ENCODE measurements at places on chromosomes 6 and 20.

DNA sequence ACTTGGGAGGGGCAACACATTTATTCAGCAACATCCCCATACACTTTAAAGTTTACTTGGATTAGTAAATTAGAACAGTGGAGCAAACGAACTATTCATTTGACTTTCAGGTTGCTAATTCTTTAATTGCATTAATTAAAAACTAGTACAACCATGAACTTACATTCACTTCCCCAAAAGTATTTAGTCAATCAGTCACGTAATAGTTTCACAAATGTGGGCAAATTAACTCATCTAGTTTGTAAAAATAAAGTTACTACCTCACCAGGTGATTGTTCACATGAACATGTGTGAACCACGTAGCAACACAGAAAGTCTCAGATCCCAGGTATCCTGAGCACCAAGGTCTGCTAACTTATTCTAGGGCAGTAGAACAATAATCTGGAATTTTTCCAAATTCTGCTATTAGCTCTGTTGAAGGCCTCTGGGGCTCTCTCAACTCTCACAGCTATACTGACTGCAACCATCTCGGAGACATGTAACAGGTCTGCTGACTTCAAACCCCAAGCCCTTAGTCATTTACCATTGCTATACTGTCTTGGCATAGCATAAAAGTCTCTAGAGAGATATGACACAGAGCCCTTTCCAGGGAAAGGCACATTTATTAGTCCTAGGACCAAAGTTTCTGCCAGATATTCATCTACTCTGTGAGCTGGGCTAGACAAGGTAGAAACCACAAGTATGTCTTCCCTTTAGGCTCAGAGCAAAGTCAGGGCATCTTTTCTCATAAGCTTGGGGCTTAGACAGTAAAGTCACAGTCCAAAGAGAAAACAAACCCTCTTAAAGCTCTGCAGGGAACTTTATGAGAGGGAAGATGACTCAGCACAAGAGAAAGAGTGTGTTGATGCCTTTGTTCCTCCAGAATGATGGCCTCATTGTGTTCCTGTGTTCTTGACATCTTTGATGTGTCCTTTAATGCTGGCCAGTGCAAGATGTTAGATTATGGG, 50.9 kb upstream of the CCDC28A start:
- peak; percentile 26 for DNase-seq

GRCh38 chr6:169101981-169102380, 151.7 kb downstream of the THBS2 start:
- no peak for DNase-seq

DNA sequence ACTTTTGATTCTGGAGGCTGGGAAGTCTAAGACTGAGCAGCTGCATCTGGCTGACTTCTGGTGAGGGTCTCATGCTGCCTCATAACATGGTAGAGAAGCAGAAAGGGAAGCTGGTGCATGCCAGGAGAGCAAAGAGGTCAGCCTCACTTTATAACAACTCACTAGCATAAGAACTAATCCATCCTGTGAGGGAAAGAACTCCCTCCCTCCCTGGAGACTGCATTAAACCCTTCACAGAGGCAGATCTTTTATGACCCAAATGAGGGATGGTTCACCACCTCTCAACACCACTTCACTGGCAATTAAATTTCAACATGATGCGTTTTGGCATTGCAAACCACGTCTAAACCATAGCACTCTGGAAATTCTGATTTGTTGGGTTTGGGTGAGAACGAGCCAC, 33.9 kb downstream of the STXBP5 start:
- DNase-seq: no peak

- no peak for DNase-seq
Observed at GRCh38 chr6:36109092-36109491, 21.2 kb upstream of the MAPK13 start.

GRCh38 chr6:82006027-82006738, 241.4 kb downstream of the IBTK start:
- peak; percentile 64 for DNase-seq

GRCh38 chr6:7773914-7774313, 48.0 kb downstream of the BMP6 start:
- DNase-seq: no peak

- no peak for DNase-seq
Observed at GRCh38 chr6:99022039-99022609, 74.4 kb upstream of the FBXL4 start.

GRCh38 chr6:161890133-161890831, 616.4 kb upstream of the AGPAT4 start:
- DNase-seq: no peak

DNA sequence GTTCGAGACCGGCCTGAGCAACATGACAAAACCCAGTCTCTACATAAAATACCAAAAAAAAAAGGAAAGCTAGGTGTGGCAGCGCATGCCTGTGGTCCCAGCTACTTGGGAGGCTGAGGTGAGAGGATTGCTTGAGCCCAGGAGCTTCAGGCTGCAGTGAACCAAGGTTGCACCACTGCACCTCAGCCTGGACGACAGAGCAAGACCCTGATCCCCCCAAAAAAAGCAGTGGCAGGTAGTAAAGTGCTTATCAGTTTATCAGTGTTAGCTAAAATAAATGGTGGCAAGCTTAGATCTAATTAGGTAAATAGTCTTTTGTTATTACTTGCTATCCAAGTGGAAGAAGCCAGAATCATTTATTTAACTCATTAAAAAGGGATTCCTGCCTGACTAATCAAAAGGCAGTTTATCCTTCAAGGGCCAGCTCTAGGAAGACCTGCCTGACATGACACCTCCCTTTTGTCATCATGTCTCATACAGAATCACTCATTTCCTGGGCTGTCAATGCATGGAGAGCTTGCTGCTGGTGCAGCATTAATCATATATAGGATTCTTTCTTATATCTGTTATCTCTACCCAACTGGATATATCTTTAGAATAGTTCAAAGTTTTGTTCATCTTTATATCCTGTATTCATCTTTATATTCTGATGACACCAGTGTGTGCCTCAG, 9.6 kb downstream of the DSTN start:
- DNase-seq: peak; percentile 88

GRCh38 chr20:53409447-53409717, 184.3 kb downstream of the ZNF217 start:
- DNase-seq: no peak

GRCh38 chr6:3260296-3260695, 1.5 kb downstream of the PSMG4 start:
- DNase-seq: no peak

DNA sequence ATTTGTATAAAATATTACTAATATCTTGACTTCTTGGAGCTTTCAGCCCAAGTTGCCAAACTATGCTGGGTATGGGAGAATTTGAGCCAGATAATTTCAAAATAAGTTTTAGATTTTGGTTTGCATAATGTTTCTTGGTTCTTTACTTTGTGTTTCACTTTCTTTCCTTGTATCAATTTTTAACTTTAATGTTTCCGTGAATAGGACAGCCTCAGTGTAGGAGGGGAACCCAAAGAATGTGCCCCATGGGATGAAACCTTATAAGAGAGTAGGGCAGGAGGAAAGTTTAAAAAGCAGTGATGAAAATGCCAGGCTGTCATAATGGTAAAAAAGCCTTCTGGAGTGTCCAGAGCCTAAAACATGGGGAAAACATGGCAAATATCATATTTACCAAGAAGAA, 252.4 kb upstream of the IRAK1BP1 start:
- no peak for DNase-seq

- DNase-seq: no peak
Observed at GRCh38 chr20:46312075-46312944, 4.0 kb upstream of the CDH22 start.

DNA sequence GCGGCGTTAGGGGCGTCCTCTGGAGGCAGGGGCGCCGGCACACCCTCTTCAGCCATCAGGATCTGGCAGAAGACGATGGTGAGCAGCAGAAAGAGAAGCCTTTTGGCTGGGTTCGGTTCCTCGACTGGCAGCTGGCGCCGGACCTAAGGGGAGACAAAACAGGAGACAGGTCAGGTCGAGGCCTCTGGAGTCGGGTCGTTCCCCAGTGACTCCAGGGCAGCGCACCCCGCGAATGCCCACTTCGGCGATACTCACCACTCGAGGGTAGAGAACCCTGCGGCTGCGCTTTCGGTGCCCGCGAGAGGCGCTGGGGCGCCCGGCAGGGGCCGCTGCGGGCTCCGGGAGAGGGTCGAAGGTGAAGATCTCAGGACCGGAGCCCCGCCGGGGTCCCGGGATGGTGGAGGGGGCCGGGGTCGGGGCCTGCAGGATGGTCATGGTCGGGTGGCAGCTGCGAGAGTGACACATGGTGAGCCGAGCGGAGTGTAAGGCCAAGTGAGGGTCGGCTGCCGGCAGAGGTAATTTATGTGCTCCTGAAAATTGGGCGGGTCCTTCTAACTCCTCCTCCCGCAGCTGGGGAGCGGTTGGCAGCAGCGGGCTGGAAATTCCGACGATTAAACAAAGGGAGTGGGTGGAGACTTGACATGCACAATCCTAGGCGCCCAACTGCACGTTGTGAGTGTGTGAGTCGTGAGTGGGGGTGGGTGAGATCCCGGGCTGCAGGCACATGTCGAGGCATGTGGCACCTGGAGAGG, at the start of gene IER3:
Gene IER3 (minus strand): TSS at position 494 of the 752 bp plus-strand sequence. CDS start 29 bp downstream, at position 465.
- peak; percentile 98 for DNase-seq

GRCh38 chr6:49849213-49849907, 17.0 kb downstream of the CRISP1 start:
- peak; percentile 61 for DNase-seq

GRCh38 chr6:99885051-99885450, 109.0 kb downstream of the MCHR2 start:
- peak; percentile 16 for DNase-seq

DNA sequence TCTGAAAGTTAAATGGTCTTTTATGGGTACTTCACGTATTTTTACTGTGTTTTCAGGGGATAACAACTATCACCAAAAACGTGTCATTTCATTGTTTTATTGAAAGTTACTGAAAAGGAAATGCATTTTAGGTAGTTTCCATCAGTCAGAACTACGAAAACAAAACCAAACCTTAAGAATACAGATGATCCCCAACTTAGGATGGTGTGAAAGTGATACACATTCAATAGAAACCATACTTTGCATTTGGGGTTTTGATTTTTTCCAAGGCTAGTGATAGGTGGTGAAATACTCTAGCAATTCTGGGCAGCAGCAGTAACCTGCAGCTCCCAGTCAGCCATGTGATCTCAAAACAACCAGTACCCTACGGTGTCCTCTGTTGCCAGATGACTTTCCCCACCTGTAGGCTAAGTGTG, 25.9 kb upstream of the EFHC1 start:
- no peak for DNase-seq

DNA sequence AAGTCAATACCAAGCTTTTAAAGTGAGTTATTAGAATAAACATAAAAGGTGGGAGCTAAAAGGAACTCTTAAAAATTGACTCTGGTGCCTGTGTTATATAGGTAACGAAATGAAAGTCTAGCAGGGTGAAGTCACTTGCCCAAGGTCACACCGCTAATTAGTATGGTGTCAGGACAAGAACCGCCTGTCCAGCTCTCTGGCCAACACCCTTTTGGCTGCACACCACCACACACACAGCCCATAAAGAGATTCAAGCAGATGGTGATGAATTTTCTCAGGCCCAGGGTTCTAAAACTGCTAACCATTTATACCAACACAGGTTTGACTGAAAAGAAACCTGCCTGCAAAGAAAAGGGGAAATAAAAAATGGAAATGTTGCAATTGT, 20.2 kb downstream of the GFOD1 start:
- no peak for DNase-seq

- no peak for DNase-seq
Observed at GRCh38 chr6:159505140-159505922, 187.7 kb downstream of the SOD2 start.

GRCh38 chr6:168084465-168085160, 5.6 kb upstream of the FRMD1 start:
- no peak for DNase-seq

GRCh38 chr6:170288852-170289179, 2.1 kb downstream of the DLL1 start:
- DNase-seq: no peak

DNA sequence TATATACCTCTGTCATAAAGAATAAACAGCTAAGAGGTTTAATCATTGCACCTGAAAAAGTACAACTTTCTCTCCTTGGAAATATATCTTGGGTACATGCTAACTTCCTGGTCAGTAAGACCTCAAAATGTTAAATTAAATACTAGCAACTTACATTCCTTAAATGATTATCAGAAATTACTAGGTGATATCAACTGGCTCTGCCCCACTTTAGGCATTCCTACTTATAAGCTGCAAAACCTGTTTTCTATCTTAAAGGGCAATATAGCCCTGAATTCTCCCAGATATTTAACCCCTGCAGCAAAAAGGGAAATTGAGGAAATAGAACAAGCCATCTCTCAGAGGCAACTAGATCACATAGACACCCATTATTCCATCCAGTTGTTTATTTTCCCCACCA, 20.8 kb downstream of the HLA-DPA1 start:
- DNase-seq: no peak

DNA sequence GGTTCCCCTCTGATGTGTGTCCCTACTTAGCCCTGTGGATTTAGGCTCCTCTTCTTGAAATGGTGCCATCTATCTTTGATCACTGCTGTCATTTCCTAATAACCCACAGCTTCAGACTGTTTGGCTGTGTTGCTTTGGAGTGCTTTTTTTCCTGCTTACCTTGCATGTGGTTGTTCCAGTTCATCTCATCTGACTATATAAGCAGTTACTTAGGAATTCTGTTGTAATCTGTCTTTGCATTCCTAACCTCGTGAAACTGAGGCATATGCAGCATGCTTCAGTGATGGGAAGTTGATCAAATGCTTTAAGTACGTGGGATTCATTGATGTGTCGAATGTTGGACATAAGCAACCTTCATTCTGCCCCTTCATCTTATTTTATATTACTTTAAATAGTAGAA, 115.8 kb upstream of the FLRT3 start:
- DNase-seq: no peak

GRCh38 chr6:36834576-36835341, 4.5 kb downstream of the CPNE5 start:
- no peak for DNase-seq

DNA sequence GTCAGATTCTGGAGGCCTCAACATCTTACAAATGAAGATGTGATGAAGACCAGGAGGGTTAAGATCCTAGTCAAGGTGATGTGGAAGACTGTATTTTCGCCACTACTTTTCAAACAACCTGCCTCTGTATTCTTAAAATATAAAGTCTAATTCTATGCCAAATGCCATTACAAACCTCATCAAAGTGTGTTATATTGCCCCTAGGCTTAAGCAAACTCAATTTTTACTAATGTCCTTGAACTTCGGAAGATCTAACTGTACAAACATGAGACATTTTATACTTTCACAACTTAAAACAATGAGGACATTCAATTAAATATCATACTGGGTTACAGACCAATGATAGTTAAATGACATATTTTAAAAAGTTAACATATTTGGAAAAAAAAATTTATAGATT, 19.1 kb downstream of the ASCC3 start:
- no peak for DNase-seq

Measured in epithelial cell of esophagus (primary cell).